CD4-positive, CD25-positive, alpha-beta regulatory T cell (primary cell): ENCODE measurements at places on chromosomes 1 and 21.

- DNase-seq: no peak
These were observed 20.1 kb upstream of the PCBP3 start for GRCh38 chr21:45623436-45623835.

DNA sequence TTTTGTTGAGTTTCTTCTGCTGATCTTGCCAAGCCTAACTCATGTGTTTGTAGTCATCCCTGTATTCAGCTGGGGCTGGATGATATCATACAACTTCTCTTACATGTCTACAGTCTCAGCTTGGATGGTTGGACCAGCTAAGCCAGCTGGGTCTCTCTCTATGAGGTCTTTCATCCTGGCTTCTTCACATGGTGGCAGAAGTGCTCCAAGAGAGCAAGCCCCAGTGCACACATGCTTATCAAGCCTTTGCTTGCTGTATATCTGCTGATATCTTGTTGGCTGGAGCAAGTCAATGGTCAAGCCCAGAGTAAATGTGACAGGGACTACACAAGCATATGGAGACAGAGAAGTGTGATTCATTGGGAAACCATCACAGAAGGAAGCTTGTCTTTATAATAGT, 29.2 kb upstream of the SLC44A5 start:
- DNase-seq: no peak

- peak; percentile 23 for DNase-seq
These were observed 34.3 kb upstream of the CACYBP start for GRCh38 chr1:174965362-174966007.

DNA sequence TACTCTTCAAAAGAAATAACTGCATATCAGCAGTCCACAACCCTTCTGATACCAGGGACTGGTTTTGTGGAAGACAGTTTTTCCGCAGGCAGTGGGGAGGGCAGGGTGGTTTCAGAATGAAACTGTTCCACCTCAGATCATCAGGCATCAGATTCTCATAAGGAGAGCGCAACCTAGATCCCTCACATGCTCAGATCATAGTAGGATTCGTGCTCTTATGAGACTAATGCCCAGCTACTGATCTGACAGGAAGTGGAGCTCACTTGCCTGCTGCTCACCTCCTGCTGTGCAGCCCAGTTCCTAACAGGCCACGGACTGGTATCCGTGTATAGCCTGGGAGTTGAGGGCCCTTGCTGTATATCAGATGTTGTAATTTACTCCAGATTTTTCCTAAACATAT, 11.5 kb downstream of the RO60 start:
- no peak for DNase-seq

- no peak for DNase-seq
These were observed 132.6 kb downstream of the ETS2 start for GRCh38 chr21:38938343-38938742.

GRCh38 chr21:39568361-39568760, 44.4 kb upstream of the B3GALT5 start:
- DNase-seq: no peak

DNA sequence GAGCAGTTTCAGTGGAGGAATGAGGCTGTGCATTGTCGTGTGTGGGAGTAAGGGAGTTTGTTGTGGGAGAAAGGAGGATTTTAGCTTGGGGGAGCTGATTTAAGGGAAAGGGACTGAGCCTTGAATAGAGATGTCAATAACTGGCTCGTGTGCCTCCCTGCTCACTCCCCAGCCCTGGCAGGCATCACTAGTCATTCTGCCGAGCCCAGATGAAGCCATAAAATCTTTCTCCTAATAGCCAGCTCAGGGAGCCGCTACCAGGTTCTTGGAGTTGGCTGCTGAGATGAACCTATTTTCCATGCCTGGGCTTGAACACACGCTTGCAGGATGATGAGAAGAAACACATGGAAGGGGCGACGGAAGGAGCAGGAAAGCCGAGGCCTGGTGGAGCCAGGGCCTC, 65.0 kb upstream of the POU3F1 start:
- DNase-seq: no peak

GRCh38 chr1:45198185-45198584, 8.2 kb downstream of the ZSWIM5 start:
- no peak for DNase-seq

- no peak for DNase-seq
These were observed 119.3 kb downstream of the LYPLAL1 start for GRCh38 chr1:219292999-219293398.

GRCh38 chr1:107874221-107874620, 90.8 kb downstream of the VAV3 start:
- DNase-seq: no peak

DNA sequence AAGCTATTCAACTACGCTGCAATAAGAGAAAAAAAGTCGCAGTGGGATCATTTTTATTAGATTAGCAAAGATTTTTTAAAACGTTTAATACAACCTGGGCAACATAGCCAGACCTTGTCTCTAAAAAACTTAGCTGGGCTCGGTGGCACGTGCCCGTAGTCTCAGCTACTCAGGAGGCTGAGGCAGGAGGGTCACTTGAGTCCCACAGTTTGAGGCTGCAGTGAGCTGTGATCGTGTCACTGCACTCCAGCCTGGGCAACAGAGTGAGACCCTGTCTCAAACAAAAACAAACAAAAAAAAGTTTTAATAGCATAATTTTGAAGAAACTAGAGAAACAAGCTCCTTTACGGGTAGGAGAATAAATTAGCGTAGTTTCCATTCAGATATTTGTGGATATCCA, 1.0 kb upstream of the PRDM15 start:
- DNase-seq: no peak

DNA sequence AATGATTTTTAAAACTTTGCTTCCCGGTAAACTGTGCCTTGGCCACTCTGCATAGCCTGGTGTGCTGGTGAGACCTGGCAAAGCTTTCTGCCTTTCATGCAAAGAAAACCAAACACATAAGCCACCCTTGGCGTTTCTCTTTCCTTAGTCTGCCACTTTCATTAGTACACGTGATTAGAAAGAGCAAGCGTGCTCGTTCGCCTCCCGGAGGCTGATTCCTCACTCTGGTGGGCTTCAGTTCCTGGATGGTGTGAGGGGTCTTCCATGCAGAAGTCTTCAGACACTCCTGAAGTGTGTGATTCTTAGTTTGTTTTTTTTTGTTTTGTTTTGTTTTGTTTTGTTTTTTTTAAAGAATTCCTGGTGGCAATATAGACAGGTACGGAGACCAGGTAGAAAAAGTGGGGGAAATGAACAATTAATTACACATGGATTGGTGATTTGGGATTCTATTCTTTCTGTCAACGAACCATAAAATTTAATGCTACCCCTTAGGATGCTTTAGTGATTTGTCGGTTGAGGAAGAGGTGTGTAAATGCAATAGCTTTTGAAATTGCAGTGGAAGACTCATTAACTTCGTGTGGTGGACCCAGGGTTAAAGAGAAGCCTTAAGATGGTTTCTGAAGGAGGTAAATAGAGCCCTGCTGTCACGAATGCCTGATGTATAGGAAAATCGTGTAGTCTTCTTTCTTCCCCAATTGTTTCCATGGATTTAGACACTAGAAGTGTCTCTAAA, 2.1 kb downstream of the GALNT2 start:
- DNase-seq: peak; percentile 37

DNA sequence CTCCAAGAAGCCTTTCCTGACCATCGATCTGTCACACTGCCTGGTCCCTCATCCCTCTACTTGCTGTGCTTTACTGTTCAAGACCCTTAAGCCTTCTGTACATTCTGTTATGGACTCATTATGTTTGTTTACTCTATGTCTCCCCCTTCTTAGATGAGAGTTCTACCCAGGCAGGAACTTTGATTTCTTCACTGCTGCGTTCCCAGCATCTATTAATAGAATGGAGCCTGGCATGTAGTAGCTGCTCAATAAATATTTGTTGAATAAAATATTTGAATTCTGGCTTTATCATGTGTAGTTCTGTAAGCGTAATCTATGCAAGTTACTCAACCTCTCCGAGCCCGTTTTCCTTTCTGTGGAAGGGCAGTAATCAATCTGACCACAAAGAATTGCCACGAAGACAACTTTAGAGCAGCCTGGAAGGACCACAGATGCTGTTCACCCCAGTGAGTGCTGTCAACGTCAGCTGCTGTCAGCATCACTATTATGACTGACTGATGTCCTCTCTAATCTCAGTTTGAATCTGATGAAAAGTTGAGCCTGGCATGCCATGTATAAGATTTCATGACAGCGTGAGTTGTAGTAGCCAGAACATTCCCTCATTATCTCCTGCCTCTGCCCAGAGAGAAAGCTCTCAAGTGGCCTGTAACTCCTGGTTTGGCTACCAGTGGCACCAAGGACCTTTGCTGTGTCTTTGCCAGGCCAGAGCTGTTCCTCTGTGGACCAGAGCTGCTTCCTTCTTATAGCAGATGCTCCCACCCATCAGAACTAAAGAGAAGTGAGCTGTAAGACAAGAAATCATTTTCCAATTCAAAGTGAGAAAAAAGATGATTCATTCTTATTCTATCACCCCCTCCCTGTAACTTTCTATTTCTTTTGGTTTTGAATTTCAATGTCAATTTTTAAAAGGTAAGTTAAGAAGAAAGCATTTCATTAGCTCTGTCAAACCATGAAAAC, 94.5 kb downstream of the PRDM2 start:
- no peak for DNase-seq

DNA sequence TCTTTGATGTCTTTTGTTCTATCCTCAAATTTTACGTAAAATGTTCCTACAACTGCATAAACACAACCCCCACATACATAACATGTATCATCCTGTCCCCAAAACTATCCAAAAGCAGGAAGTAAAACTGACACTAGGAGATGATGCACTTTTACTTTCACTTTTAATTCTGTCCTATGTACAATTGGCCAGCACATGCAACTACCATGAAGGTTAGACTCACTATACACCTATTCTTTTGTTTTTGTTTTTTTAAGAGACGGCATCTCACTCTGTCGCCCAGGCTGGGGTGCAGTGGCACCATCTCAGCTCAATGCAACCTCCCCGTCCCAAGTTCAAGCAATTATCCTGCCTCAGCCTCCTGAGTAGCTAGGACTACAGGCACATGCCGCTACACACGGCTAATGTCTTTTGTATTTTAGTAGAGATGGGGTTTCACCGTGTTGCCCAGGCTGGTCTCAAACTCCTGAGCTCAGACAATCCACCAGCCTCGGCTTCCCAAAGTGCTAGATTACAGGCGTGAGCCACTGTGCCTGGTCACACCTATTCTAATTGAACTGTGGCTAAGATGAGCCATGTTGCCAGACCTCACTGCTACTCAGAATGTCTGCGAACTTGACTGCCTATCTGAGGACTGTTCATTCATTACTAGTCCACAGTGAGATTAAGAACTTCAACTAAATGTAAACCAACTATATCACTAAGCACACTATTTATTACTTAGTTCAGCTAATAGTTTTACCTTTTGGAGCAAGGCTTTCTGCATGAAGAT, 48.0 kb downstream of the TOR3A start:
- DNase-seq: no peak

GRCh38 chr1:4366091-4366490, 288.3 kb upstream of the AJAP1 start:
- DNase-seq: no peak

DNA sequence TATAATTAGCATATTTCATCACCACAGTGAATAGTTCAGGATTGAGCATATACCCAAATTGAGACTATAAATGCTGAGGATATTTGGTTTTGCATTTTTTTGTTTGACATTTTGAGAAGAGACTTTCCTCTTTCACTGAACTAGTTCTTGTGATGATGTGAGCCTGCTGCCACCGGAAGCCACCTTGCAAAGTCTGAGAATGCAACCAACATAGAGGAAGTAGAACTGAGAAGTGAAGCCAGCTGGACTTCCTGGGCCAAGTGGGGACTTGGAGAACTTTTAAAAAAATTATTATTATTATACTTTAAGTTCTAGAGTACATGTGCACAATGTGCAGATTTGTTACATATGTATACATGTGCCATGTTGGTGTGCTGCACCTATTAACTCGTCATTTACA, 102.3 kb downstream of the RPE65 start:
- DNase-seq: no peak

DNA sequence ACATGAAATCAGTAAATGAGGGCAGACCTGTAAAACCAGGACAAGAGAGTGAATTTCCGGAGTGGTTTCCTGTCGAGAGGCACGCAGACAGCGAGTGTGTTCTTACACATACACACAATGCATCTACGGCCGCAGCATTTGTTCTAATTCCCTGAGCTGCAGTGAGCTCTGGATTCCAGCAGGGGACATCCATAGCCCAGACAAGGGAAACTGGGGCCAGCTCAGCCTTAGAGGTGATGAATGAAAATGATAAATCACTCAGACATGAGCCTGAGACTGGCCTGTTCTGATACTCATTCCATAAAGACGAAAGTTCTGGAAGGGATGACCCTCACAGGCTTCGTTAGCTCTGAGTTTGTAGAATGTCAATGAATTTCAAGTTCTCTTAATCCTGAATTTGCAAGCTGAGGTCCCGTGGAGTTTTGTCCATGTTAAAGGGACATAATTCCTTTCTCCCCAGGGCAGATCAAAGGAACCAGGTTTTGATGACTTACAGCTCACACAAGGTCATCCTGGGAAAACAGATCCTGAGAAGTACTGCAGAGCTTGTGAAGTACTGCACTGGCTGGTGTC, 207.9 kb upstream of the C1orf87 start:
- DNase-seq: no peak

GRCh38 chr1:76891931-76892622, 24.8 kb downstream of the ST6GALNAC5 start:
- no peak for DNase-seq

- no peak for DNase-seq
These were observed 2.0 kb downstream of the FCER1G start for GRCh38 chr1:161216945-161217712.

- DNase-seq: no peak
These were observed 351.0 kb downstream of the PDE4B start for GRCh38 chr1:66143651-66144050.

GRCh38 chr1:91997607-91998195, 32.1 kb upstream of the EPHX4 start:
- DNase-seq: peak; percentile 15

GRCh38 chr1:44288883-44289282, 66.2 kb downstream of the ERI3 start:
- no peak for DNase-seq

DNA sequence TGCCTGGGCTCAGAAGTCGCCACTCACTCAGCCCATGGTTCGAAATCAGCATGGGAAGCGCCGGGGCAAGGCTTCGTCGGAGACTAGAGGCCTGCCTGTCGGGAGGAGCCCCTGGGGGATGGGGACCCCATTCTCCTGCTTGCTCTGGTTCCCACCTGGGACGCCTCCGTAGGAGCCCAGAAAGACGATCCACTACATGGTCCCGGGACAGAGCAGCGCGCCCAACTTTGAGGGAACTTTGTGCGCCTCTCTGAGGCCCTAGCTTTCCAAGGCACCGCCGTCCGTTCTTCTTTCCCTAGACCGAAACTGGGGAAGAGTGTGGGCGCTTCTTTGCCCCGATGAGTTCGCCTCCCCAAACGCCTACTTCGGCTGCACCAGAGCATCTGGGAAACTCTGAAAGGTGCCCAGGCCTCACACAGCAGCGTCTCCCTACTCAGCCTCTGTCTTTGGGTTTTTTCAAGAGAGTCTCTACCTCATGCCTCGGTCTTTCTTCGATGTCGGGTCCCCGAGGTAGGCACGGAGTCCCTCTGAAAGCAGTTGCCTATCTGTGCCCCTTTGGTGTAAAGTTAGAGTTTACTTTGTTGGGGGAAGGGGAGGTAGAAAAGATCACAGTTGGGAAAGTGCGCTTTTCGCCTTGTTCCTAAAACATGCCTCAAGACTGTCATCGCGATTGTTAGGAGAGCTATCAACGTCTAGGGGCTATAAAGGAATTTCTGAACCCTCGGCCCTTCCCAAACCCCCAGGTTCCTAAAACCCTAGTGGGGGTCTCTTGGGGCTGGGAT, 14.0 kb downstream of the NR5A2 start:
- DNase-seq: no peak
